Activated CD4-positive, alpha-beta T cell treated with anti-CD3 and anti-CD28 coated beads, Interleukin-2, amount 50 U/mL, for 48 hours (primary cell): ENCODE measurements at places on chromosomes 1 and 21.

GRCh38 chr1:53567851-53568250 lies 108.7 kb downstream of the DMRTB1 start:
- no peak for DNase-seq

DNA sequence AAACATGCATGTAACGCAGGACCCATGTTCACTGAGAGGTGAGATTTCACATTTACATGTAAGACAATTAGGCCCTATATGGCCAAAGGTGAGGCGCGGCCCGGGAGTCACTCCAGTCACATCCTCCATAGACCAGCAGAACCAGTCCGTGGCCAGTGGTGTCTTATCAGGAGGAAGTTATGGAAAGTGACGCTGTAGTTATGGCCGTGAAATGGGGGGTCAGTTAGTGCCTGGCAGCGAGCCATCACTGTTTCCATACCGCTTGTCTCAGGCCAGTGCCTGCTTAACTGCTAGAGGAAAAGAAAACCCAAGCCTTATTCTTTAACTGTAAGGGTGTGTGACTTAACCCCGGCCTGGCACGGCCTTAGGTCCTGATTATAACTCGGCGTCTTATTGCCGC lies 6.1 kb downstream of the C1orf159 start:
- DNase-seq, result no peak

GRCh38 chr1:218495931-218496330 lies 150.8 kb downstream of the TGFB2 start:
- no peak for DNase-seq

DNA sequence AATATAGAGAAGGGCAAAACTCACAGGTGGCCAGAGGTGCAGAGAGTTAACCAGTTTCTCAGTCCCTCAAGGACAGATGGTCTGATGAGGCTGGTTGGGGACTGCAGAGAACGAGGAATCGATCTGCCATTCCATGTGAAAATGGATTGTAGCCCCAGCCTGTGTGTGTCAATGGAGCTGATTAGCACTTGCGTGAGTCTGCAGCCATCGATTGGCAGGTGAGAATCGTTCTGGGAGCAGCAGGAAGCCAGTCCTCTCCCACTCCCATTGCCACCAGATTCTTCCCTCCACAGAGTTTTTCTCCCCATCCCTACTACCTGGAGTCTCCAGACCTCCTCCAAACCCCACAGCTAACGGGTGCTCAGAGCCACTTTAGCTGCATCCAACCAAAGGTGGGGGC lies 18.3 kb upstream of the PSMB2 start:
- no peak for DNase-seq

- DNase-seq, result no peak
These were observed 21.6 kb upstream of the GPR52 start for GRCh38 chr1:174426153-174426552.

- peak; percentile 41 for DNase-seq
These were observed 90.8 kb downstream of the ZP4 start for GRCh38 chr1:237799762-237800474.
